Right ventricle myocardium superior (tissue), 1 donor: ENCODE measurements at places on chromosomes 12 and 14. TPM values are rescaled to one million over a fixed set of nuclear protein-coding genes. Genes with fewer than 3 reads are reported as not detected.

DNA sequence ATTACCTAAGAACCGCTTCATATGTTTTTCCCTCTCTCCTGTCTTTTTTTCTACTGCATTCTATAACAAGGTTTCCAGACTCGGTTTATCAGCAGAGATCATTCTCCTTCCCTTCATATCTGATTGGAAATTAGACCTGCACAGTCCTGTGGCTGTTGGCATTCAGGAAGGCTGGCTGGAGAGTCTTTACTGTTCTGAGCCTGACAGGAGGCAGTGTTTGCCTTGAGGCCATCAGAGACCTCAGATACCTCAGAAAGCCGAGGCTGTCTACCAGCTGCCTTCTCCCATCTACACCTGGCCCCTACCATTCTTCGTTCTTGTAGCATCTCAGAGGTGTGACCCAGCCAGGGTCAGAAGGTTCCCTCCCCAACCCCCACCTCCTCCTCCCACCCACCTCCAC, 182.0 kb downstream of the CAND1 start:
- no peak for DNase-seq

Gene NEDD1
- total RNA-seq = 12.5 TPM

Gene TMEM233
- total RNA-seq = 0.13 TPM

DNA sequence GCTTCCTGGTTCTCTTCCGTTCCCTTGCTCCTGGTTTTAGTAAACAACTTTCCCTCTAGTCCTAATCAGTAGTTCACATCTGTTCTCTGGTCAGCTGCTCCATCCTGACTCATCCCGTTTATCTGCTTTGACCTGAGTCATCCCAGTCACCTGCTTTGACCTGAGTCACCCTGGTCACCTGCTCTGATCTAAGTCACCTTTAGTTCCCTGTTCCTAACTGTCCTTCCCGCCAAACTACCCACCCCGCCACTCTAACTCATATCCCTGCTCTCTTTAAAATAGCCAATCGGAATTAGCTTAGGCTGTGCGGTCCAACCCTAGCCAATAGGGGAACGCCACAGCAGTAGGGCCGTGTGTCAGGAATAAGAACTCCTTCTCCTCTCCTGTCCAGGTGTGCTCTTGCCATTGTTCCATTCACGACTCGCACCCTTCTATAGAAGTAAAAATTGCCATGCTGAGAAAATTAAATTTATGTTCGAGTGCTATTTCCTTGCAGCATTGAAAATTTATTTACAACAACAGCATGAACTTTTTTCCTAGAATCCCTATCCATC, 3.1 kb upstream of the ANKRD33 start:
- DNase-seq = no peak
